ENCODE measurements at places on chromosomes 12 and 14.
A peak's percentile ranks its signal among the peaks of the same experiment; 100 is the strongest.

DNA sequence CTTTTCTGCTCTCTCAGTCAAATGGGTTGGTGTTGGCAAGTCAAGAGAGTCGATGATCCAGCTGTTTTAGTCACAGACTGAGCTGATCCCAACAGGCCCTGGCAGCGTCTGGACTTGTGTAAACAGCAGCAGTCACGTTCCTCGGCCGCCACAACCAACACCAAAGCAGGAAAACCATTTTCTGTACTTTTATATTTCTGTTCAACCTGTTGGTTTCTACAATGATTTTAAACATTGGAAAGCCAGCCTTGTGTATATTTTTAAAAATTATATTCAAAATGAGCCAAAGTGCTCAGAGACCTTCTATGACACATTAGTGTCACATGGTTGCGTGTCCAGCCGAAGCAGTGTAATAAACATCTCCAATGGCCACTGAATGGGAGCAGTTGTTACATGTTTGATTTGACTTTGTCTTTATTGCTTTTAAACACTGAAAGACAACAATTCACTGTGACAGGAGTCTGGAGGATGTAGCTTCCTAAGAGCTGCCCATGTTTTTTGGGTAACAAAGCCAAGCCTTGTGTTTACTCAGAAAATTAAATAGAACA is 5.9 kb upstream of the SIVA1 start:
- no peak for DNase-seq

GRCh38 chr12:127239781-127240180 is 1027.2 kb upstream of the TMEM132C start:
- DNase-seq, result no peak

GRCh38 chr12:132152953-132153352 is 8.7 kb downstream of the NOC4L start:
- no peak for DNase-seq

DNA sequence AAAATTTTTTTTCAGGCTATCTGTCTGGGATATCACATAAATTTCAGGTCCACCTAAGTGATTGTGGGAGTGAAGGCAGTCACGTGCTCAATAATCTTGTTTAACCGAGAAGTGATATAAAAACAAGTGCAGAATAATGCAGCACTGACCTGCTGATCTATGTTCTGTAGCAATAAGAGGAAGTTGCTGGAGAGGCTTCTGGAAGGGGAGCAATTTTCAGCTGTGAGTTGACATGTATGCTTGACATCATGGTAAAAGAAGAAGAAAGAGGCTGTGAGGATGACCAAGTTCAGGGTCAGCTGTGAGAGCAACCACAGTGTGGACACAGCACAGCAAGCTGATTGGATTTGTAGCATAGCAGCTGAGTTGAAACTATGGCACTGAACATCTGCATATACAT is 172.0 kb upstream of the PELI2 start:
- no peak for DNase-seq

- no peak for DNase-seq
Measured at GRCh38 chr14:23362200-23362599, 2.8 kb downstream of the EFS start.

DNA sequence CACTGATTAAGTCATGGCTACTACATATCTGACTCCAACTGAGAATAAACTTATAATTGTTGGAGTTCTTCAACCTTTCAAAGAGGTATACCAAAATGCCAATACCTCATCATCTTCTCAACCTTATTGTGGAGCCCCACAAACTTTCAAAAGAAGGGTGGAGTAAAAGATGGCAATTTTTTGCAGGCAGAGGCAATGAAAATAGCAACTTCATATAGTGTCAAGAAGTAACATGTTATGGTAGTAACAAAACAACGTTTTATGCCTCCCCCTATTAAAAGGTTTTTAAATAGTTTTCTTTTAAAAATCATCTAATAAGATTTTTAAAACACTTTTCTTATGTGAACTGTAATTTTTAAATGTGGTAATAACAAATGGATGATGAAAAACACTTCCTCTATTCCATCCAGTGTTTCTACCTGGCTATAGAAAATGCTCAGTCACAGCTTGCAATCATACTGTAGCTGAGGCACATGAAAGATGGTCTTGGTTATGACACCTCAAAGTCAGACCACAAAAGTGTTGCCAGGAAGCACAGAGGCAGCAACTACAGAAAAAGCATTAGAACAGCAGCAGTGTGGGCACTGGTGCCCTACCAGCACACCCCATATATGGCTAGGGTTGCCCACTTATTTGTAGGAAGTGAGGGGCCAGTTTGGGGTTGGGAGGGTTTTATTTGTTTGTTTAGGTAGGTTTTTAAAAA is 7.0 kb downstream of the PPP1R12A start:
- peak; percentile 33 for DNase-seq

DNA sequence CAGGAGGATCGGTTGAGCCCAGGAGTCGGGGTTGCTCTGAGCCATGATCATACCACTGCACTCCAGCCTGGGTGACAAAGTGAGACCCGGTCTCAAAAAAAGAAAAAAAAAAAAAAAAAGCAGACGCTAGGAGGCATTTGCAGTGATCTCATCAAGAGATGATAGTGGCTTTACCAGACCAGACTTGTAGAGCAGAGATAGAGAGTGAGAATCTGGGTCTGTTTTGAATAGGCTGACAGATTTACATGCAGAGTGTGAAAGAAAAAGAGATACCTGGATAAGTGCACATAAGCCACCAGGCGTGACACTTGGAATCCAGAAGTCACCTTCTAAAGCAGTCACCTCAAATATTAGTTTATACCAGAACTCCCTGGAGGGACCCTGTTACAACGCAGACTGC is 21.1 kb upstream of the FLRT2 start:
- no peak for DNase-seq

GRCh38 chr14:91067186-91067585 is 6.7 kb upstream of the RPS6KA5 start:
- DNase-seq, result peak; percentile 11

GRCh38 chr12:32159925-32160324 is 53.3 kb downstream of the BICD1 start:
- no peak for DNase-seq

DNA sequence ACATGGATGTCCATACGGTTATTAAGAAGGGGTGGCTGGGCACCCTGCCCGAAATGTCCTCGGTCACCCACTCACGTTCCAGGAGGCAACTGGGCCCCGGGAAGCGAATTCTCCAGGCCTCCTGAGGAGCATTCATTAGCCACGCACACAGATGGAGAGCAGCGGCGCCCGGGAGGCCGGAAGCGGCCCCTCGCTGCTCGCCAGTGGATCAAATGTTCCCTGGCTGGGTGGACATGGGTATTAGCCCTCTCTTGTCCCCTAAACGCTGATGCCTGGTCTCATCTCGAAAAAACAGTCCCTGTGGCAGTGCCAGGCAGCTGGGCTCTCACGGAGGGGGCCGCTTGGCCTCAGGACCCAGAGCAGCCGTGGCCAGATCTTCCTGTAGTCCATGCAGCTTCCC is 59.0 kb upstream of the DLK1 start:
- no peak for DNase-seq

DNA sequence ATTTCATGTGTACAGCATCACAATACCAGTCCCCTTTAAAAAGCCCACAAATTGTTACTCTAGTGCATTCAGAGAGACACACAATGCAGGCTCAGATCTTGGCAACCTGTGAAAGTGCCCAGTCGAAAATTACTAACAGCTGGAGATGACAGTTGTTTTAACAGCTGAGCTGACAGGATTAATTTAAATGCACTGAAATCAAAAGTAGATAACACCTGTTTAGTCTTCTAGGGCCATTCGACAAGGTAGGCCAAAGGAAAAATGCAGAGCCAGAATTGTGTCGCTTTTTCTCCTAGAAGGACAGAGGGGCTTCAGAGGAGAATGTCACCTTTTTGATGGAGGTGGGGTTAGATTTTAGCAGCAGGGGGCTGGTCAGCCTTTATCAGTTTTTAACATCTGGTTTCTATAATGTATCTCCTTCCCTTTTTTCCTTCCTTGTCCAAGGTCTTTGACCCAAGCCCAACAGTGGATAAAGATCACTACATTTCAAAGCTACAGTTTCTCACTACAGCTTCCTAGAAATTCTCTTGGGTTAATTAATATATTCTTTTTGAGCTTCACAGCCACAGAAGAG is 139.1 kb downstream of the SOX5 start:
- DNase-seq, result no peak

- no peak for DNase-seq
Measured at GRCh38 chr12:131591136-131591535, 119.8 kb upstream of the SFSWAP start.

- DNase-seq, result no peak
Measured at GRCh38 chr14:73172500-73172899, 36.2 kb downstream of the PSEN1 start.

DNA sequence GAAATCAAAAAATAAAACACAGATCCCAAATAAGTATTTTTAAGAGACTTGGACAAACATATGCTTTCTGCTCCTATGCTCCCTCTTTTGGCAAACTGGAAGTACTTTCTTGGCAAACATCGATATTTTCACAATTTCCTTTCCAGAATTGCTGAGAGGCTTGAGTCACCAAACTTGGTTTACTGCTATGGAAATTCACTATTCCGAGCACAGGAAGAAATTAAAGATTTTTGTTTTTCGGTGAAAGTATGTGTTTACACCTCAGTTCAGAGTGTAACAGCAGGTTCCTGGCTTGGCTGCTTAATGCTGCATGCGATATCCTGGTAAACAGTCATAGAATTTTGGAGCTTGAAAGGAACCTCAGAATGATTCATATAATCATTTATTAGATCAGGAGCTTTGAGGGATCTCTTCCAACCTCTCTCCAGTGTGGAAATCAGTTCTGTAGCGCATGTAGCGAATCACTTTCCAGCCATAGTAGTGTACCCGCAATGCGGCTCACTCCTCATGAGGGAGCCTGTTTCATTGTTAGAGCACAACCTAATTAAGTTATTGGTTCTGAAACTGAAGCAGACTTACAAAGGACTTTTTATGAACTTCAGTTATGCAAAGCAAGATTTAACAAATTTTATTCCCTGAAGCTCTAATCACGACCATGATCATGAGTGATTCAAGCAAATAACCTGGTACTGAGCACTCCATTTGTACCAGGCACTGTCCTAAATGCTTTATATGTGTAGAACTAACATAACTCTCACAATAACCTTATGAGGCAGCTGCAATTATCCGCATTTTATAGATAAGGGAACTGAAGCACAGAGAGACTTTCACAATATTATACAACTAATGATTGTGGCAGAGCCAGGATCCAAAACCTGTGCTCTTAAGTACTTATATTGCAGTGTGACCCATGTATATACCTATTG is 56.4 kb upstream of the ATP2A2 start:
- DNase-seq, result no peak

GRCh38 chr14:34232790-34233189 is 229.2 kb downstream of the SPTSSA start:
- no peak for DNase-seq

GRCh38 chr12:95481072-95481471 is 7.1 kb downstream of the METAP2 start:
- DNase-seq, result no peak

GRCh38 chr14:98903371-98903770 is 368.6 kb downstream of the BCL11B start:
- no peak for DNase-seq

DNA sequence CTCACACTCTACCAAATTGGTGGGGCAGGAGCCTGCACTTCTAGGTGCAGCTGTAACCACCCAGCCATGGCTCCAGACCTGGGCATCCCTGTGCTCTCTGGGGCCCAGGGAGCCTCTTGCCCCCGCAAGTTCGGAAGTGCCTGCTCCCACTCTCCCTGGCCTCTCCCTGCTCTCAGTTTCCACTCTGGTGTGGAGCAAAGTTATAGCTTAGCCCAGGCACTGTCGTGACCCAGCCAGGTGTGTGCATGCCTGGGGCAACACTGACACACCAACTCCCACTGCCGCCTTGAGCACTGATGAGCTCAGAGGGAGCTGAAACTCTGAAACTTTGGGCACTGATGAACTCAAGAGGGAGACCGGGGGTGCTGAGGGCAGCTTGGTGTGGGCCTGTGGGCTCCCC is 8.7 kb upstream of the FBXO33 start:
- DNase-seq, result no peak

DNA sequence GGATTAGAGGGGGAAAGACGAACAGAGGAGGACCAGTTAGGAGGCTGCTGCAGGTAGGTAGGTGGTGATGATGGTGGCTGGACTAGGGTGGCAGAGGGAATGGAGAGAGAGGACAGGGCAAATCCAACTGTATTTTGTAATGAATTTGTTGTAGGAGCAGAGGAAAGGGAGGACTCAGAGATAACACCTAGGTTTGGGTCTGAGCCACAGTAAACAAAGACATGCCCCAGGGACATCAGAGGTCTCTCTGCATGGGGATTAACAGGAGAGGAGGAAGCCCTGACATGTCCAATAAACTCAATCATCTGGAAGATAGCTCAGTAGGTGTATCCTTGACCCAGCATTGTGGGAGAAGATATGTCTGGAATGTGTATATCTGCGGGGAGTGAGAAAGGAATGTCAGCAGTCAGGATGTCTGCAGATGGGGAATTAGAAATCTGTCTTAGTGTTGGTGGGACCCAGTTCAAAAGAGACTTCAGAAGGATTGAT is 4.7 kb upstream of the SLC48A1 start:
- DNase-seq, result no peak

- DNase-seq, result no peak
Measured at GRCh38 chr14:41385797-41386196, 220.9 kb upstream of the LRFN5 start.

- DNase-seq, result no peak
Measured at GRCh38 chr12:96368233-96368632, 32.0 kb downstream of the CDK17 start.

DNA sequence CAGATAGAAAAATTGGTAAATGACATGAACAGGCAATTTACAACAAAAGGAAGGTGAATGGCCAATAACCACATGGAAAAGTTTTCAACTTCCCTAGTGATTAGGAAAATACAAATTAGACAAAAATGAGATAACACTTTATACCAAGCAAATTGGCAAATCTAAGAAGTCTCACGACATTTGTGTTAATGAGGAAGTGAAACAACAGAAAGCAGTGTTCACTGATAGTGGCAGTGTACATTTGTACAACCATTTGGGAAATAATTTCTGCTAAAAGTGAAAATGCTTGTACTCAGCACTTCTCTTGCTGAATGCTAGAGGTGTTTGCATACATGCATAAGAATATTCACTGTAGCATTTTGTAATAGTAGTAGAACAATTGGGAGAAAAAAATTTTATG is 126.6 kb downstream of the LLPH start:
- DNase-seq, result no peak

- DNase-seq, result no peak
Measured at GRCh38 chr14:61212546-61212945, 68.6 kb downstream of the TMEM30B start.

DNA sequence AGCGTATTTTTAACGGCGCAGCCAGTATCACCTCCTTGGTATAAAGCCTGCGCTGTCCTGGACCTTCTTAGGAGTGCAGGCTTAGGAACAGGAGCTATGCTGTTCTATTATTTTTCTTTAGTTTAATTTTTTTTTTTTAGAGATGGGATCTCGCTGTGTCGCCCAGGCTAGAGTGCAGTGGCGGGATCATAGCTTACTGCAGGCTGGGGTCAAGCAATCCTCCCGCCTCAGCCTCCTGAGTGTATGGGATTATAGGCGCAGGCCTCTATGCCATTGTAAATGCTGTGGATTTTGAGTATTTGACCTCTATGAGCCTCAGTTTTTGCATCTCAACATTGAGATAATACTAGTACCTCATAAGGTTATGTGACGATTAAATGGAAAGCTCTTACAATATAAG is 4.1 kb downstream of the OR10AD1 start:
- no peak for DNase-seq

GRCh38 chr14:102592763-102593060 is 263 bp downstream of the RCOR1 start:
- no peak for DNase-seq

GRCh38 chr14:53249059-53249458 is 95.9 kb upstream of the DDHD1 start:
- no peak for DNase-seq
